ENCODE measurements at places on chromosomes 3 and 15.
A peak's percentile ranks its signal among the peaks of the same experiment; 100 is the strongest.

DNA sequence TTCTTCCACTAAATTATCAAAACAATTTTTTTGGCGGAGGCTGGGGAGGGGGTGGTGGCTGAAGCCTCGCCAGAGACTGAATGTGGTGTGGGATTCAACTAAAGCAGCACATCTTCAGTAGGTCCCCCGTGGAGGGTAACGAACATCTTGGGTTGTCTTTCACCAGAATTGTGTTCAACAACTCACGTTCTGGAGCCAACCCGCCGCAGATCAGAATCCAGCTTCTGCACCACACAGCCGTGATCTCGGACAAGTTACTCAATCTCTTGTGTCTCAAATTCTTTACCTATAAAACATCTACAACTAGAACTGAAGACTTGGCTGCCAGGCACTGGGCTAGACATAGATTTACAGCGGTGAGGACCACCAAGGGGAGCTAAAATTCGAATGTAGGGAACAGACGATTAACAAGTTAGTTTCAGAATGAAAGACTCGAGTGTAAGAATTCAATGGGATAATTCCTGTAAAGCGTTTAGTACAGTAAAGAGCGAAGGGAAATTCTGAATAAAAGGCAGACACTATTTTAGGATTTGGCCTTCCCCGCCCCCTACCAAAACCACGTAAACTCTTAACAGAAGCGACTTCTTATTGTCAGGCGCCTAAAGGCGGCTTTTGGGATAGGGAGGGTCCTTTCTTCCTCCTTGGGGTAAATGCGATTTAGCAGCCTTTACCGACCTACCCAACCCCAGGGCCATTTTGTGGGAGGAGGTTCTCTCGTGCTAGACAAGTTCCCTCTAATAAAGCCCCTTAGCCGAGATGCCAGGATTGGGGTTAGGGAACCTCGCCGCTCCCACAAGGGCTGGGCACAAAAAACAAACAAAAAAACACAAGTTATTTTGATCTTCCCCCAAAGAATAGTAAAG, 697 bp upstream of the RAB5A start:
- DNase-seq: peak; percentile 31

- no peak for DNase-seq
Observed at GRCh38 chr3:77605308-77605707, 565.4 kb downstream of the ROBO2 start.

- DNase-seq: no peak
Observed at GRCh38 chr15:101480613-101481380, 8.7 kb downstream of the PCSK6 start.

GRCh38 chr15:63243776-63244175, 33.6 kb upstream of the APH1B start:
- DNase-seq: no peak

DNA sequence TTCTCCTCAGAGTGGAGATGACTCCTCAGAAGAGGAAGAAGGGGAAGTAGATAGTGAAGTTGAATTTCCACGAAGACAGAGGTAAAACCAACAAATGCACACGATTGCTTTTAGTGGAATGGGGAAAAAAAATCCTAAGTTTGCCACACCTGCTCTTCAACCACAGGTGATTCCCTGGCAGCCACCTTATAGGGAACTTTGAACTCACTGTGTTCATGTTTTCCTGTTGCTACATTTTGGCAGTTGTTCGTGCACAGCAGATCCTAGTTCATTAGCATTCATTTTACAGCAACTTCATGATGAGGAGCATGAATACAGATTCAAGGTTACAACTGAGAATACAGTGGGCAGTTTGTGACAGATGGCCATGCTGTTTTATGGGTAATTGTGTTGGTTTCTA, 21.5 kb downstream of the TMEM41A start:
- no peak for DNase-seq

DNA sequence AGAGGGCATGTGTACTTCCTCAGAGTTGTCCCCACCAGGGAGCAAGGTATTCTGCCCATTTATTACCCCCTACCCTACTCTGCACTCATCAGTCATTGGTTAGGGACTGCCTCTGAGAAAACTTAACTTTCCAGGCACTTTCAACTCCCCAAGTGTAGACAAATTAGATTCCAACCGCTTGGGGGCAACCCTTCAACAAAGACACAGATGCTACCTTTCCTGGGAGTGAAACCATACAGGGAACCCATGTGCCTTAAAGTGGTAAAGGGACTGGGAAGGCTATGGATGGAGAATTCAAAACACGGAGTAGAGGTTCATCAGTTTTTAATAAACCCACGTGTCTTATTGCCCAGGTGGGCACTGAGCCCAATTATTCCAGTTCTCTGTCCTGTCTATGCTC, 19.4 kb upstream of the UBE2E2 start:
- DNase-seq: peak; percentile 56

DNA sequence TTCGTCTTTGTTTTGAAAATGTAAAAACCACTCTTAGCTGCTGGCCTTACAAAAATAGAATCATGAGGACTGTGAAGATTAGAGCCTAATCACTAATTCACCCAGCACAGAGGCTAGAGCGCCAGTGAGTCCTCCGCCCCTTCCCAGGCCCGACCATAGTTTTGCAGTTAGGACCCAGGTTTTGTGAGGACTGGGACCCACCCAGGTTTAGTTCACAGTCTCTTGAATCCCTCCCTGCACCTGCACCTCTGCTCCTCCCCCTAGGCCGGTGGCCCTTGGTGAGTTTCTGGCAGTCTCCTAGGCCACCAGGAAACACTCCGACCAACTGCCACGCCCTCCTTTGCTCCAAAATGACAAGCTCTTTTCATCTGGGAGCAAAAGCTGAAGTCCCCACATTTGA, 136.0 kb upstream of the CCDC54 start:
- peak; percentile 33 for DNase-seq
